ENCODE measurements at places on chromosomes 6 and 20. TPM values are rescaled to one million over a fixed set of nuclear protein-coding genes. Genes with fewer than 3 reads are reported as not detected.

- DNase-seq, result no peak
Observed at GRCh38 chr6:159151266-159151855, 17.8 kb upstream of the FNDC1 start.

GRCh38 chr6:109095835-109096084 lies 453 bp downstream of the CEP57L1 start:
- no peak for DNase-seq

DNA sequence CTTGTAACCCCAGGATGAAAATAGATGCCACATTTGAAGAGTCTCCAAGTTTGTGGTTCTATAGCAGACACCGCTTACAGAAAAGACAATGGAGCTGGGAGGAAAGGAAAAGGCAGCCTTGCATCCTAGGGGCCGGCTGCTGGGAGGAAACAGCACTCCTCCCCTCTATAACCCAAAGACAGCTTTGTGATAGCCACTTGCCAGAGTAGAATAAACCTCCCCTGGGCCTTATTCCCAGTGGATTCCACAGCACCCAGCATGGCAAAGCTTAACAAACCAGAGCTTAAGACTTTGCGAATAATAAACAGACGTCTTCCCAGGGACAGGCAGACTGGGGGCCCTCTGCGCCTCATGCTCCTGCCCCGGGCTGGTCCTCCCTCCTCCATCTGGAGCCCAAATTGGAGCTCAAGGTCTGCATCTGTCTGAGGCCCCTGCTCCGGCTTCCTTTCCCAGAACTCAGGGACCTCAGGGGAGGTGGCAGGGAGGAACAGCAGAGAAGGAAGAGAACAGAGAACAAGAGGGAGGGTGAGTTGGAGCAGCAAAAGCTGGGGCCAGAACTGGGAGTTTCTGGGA lies 8.8 kb upstream of the TAF8 start:
- DNase-seq, result no peak

DNA sequence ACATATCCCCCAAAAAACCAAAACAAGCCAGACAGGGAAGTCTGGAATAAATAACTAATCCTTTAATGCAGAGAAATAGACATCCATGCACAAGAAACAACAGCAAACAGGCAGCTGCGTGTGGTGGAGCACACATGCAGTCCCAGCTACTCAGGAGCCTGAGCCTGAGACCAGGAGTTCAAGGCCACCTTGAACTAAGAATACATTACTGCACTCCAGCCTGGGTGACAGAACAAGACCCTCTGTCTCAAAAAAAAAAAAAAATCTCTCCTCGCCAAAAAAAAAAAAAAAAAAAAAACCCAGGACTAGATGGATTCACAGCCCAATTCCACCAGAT lies 48.2 kb upstream of the SRSF6 start:
- no peak for DNase-seq

- no peak for DNase-seq
Observed at GRCh38 chr6:71533939-71534379, 245.3 kb downstream of the OGFRL1 start.

DNA sequence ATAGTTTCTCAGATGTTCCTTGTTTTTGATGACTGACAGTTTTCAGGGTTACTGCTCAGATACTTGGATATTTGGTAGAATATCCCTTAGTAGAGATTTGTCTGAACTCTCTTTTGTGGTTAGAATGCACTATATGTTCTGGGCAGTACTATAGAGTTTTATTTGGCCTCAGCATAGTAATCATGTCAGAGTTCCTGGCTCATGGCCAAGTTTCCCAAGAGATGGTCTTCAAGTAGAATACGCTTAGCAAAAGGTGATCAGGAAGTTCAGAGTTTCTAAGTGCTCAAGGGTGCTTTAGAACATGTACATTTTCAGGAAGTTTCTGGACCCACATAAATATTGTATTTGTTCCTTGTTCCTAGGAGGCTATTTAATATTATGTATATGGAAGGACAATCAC lies 1209.7 kb upstream of the GJE1 start:
- no peak for DNase-seq

DNA sequence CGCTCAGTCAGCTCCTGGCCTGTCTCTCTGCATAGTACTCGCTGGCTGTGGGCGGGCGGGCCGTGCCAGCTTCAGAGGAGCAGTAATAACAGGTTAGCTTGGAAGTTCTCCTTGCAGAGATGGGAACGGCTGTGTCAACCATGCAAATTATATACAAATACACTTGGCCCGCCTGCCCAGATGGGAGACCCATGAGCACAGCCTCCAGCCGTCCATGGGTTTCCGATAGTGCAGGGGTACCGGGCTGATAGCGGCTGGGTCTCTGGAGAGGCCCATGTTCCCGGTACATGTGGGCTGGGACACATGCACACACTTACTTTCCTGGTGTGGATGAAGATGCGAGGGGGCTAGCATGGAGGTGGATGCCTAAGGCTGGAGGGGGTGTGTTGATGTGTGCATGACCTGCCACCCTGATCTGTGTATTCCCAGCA lies 12.8 kb upstream of the ZNF831 start:
- no peak for DNase-seq

DNA sequence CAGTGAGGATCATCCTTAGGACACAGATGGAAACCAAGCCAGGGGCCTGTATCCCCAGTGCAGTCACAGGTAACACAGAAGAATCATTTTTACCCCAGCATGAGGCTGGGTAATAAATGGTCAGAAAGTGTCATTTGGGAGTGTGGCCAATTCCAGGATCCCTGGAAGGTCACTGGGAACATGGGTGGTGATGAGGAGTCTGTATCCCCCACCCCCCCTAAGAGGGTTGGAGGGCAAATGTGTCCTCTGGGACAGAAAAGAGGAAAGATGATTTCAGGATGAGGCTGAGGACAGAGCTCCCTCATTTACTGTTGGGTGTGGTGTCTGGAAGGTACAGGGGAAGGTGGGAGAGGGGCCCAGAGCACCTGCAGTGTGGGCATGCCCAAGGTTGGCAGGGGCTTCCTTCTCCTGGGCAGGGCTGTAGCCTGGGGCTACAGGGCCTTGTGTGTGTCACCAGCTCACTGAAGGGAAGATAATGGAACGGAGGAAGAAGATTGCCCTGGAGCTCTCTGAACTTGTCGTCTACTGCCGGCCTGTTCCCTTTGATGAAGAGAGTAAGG lies 34.5 kb downstream of the PLCG1 start:
- no peak for DNase-seq

The ABHD16B gene
- total RNA-seq, result not detected

The ITCH gene
- total RNA-seq, result 85.5 TPM

DNA sequence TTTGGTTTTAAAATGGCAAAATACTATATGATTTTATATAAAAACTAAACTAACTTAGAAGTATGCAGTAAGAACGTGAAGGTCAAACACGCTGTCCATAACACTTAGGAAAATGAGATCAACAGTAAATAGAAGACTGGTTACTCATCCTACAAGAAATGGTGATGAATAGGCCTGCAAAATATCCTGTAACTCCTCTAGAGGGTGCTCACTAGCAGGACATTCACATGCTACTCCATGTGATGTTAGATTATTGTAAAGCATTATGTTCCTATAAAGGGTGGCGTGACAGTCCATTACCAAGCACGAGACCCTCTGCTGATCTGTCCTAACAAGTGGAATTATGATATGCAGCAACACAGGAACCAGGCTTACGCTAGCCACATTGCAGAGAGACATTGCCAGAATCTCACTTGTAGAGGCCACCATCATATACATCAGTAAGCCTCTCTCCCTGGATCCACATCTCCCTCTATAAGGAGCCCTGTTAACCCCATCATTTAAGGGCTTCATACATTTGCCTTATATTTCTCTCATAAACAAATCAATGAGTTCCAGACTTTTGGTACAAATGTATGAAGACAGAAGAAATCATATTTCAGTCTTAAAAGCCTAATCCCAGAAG lies 18.0 kb upstream of the DEFB129 start:
- no peak for DNase-seq

GRCh38 chr6:14200047-14200446 lies 82.5 kb downstream of the CD83 start:
- no peak for DNase-seq
